AG10803 (cell line): ENCODE measurements at places on chromosomes 3 and 15.

GRCh38 chr3:123728014-123728413 lies 143.2 kb upstream of the HACD2 start:
- peak; percentile 81 for DNase-seq

GRCh38 chr3:153614140-153614539 lies 452.1 kb downstream of the RAP2B start:
- DNase-seq = peak; percentile 78

- DNase-seq = no peak
Observed at GRCh38 chr3:105719791-105720190, 149.0 kb downstream of the CBLB start.

DNA sequence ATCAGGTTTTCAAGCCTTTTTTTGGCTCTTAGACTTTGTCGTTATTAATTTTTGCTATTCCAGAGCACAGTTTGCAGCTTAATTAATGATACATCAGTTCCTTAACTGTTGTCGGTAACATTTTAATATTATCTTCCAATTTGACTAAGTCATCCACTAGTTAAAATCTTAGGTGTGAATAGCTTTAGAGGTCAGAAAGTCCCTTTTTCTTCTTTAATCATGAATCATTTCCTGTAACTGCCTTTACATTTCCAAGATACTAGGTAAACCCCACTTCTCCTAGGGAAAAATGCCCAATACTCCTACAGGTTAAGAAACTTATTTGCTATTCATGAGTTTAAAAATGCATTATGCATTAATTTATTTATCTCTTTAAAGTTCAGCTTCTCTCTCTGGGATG lies 260.9 kb upstream of the CFAP20DC start:
- no peak for DNase-seq

DNA sequence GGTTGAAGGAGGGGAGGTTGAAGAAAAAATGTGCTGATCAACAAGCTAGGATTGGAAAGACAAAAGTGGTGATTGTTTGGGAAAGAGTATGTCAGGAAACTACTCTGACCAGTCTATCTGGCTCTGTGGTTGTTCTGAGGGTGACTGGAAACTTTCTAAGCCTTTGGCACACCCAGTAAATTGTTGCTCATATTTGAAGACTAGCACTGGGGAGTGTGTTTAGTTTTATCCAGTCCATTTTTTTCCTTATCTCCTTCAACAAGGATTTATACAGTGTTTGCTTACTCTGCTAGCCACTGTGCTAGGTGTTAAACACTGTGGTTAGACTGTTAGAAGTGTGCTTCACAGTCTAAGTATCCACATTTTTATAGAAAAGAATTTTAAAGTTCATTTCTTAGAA lies 28.8 kb downstream of the PPM1L start:
- no peak for DNase-seq

- DNase-seq = no peak
Observed at GRCh38 chr15:46502667-46503066, 867.8 kb downstream of the SQOR start.

DNA sequence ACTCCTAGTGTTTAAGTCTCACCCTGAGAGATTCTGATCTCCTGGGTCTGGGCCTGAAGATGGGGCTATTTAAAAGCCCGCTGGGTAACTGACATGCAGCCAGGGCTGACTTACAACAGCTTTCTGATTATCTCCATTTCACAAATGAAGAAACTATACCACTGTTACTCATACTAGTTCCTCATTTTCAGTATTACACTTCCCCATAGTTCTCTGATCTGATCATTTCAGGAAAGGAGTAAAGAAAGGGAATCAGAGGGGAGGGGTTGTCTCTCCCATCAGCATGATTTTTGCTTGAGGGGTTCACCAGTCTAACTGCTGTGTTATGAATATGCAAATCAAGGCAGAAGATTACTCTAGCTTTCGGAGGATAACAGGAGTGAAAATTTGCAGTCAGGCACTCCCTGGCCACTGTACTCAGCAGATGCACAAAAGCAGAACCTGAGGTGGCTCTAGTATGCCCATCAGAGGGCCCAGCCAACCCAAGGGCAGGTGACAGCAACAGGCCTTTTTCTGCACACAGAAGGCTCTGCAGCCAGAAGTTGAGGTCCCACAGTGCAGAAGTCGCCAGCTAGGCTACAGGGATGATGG lies 59.4 kb downstream of the DAPK2 start:
- peak; percentile 51 for DNase-seq

DNA sequence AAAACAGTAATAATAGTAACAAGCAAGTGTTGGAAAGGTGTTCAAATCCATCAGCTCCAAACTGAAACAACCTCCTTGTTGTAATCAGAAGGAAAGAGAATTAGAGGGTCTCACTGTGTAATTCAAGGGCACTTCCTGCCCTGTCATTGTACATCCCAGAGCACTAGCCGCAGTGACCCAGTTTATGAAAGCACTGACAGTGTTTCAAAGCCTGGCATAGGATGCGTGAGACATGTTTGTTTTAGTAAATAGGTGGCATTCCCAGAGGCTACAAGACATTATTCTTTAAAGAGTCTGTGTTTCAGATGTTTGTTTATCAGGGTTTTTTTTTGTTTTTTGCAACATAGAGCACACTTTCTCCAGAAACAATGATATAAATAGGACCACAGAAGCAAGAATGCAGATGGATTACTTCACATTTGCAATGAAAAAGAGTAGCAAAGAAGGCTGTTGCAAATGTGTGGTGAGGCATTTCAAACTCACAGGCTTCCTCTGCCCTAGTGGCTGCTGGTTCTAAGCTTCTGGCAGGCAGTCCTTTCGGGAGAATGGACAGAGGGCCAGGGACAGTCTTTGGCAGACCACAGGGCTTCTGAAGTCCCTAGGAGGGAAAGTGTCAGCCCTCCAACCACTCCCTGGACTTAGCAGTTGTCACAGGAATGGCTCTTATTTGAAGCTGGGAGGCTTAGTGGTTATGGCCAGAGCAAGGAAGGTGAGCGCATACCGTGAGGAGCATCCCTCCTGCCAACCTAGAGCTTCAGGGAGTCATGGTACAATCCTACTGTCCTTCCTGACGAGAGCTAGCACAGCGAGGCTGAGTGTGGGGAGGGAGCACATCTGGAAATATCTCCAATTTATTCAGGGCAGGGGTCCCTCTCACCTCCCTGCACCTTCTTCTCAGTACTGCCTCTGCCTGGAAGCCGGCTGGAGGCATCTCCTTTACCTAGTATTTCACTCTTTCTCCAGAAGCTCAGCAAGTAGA lies 31.4 kb upstream of the TIPARP start:
- peak; percentile 63 for DNase-seq

DNA sequence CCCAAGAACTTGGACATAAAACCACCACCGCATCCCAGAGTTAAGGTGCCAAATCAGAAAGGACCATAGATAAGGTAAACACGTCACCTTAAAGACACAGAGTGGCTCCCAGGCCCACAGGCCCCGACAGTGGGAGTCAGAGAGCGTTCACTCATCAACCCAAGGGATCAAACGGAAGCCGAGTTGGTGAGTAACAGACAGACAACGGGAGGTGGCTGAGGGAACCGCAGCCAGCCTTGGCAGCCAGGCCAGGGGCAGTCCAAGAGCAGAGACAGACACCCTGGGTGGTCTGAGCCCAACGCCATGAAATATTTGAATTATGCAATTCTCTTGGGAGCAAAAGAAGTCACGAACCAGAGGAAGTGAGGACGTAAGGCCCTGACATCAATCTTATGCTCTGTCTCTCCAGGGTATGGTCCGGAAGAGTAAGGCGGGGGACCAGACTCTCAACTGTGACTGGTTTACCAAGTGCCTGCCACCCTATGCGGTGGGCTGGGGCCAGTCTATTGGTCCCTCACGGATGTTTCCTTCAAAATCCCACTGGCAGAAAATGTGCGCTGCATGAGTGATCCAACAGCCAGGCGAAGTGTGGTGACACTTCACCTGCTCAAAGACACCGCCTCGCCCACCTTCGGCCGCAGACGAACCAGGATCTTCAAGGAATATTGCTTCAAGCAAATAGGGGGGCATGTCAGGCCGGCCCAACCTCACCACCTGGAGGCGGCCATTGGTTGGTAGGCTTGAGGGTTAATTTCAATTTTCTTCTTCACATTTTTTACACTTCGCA lies 34.3 kb downstream of the TMEM44 start:
- DNase-seq = peak; percentile 91

DNA sequence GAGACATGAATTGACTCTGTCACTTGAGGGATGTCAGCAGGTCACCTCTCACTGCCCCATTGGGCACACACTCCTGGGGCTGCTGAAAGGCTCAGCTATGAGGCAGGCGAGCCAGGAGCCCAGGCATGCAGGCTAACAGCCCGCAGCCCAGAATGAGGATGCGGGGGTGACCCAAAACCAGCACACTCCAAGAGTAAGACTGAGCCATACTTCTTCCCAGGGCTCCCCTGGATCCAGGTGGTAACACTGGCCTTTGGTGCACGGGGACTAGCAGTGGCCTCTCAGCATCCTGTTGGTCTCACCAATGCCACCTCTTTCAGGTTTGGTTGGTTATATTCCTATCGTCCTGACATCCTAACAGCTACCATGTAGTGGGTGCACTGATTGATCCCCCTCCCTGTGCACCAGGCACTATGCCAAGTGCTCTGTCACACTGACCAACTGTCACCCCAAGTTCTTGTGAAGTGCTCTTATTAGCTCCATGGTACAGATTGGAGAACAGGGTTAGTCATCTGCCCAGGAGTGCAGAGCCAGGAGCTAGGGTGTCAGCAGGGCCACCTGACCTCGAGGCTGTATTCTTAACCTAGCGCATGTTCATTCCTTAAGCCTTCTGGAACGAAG lies 24.8 kb upstream of the SPTBN5 start:
- no peak for DNase-seq

DNA sequence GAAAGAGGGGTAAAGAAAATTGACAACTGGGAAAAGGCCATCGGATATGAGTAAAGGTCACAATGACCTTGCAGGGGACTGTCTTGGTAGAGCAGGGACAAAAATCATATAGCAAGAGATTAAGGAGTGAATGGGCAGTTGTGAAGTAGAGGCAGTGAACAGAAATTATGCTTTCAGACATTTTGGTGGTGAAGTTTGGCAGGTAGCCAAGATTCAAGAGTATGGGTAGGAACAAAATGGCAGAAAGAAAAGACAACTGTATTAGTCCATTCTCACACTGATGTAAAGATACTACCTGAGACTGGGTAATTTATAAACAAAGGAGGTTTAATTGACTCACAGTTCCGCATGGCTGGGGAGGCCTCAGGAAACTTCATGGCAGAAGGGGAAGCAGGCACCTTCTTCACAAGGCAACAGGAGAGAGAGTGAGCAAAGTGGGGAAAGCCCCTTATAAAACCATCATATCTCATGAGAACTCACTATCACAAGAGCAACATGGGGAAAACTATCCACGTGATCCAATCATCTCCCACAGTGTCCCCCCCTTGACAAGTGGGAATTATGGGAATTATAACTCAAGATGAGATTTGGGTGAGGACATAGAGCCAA lies 84.0 kb downstream of the CGNL1 start:
- no peak for DNase-seq

GRCh38 chr15:35986191-35986721 lies 440.3 kb upstream of the DPH6 start:
- no peak for DNase-seq

GRCh38 chr15:65083262-65083701 lies 6.7 kb downstream of the KBTBD13 start:
- DNase-seq = no peak

- DNase-seq = no peak
Observed at GRCh38 chr3:57856675-57857074, 100.6 kb downstream of the SLMAP start.

GRCh38 chr3:154625756-154626155 lies 195.8 kb upstream of the GPR149 start:
- no peak for DNase-seq

GRCh38 chr3:13462822-13463221 lies 17.3 kb upstream of the HDAC11 start:
- DNase-seq = no peak

DNA sequence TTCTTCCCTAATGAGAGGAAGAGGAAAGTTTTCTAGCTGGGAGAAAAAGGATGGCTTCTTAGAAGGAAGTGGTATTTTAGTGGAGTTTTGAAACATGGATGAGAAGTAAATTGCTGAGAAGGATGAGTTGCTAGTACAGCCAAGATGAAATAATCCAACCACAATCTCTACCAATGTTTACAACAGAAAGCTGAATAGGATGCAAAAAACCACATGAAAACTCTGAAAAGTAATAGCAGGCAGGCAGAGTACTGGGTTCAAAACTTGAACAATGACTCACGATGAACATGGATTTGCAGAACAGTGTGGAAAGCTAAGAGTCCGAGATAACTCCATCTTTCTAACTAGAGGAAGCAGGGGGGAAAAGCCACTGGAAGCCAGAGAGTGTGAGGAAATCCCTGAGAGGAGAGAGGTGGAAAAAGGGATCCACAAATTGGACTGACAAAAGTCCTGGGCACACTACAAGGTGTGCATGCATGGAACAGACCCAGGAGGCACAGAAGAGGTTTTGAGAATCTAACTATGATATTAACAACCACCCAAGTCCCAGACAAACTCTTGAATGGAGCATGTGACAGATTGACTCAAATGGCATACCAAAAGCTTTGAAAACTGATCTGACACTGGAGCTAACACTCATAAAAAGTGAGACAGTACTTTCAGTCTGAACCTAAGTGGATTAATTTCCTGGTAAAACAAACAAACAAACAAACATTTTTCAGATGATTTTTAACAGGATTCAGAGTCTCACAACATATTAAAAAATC lies 76.7 kb downstream of the ST6GAL1 start:
- no peak for DNase-seq

DNA sequence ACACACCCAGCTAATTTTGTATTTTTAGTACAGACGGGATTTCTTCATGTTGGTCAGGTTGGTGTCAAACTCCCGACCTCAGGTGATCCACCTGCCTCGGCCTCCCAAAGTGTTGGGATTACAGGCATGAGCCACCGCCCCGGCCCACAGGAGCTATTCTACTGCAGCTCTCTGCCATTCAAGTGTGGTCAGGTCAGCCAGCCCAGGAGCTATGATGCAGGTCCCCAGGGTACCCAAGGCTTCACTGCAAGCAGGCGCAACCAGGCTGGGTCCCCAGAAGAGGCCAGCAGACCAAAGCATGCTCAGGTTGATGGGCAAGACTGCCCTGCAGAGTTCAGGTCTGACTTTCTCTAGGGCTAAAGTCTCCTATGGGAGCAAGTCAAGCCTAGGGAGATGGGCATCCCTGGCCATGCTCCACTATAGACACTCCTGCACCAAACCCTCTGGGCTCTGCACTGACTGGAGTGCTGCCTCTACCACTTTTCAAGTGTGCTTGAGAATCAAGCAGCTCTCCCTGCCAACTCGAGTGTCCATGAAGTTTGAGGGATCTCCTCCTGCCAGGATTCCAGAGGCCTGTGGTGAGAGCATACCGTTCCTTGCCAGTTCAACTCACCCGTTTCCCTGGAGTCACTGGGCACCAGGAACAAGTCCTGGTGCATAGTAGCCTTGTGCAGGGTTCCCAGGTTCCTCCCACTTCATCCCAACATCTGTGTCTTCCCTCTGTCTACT lies 30.9 kb downstream of the MYO9A start:
- DNase-seq = no peak
